ENCODE measurements at places on chromosomes 12 and 14.

DNA sequence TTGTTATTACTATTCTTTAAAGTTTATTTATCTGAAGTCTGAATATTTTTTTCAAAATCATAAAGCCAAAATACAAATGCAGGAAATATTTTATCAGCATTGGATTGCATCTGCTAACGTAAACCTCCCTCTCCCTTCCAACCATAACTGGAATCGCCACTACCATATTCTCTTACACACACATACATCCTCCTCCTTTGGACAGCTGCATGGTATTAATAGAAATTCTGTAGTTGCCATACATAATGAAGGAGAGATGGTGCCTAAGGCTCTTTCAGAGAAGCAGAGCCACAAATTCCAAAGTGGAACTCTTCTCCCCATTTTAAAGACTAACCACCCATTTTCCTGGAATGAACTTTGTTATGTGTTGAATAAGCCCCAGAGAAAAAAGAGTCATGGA, 352.7 kb downstream of the MDGA2 start:
- no peak for DNase-seq

- DNase-seq: no peak
Measured at GRCh38 chr12:122089077-122089476, 10.5 kb downstream of the MLXIP start.

DNA sequence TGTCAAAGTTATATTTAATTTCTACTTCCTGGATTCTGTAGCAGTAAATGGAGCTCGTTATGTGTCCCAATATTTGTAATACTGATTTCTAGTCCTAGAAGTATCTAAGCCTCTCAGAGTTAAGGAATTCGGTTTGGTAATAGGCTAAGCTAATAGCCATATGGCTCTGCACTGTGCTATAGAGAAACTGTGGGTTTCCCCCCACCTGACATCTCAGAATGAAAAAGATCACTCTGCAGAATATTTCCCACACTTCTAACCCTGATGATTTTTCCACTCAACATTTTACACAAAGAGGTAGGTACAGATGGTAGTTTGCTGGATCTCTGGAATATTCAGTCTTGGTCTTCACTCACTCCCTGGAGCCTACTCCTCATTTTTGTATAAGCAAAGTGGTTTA, 71.2 kb downstream of the BORCS5 start:
- DNase-seq: no peak

DNA sequence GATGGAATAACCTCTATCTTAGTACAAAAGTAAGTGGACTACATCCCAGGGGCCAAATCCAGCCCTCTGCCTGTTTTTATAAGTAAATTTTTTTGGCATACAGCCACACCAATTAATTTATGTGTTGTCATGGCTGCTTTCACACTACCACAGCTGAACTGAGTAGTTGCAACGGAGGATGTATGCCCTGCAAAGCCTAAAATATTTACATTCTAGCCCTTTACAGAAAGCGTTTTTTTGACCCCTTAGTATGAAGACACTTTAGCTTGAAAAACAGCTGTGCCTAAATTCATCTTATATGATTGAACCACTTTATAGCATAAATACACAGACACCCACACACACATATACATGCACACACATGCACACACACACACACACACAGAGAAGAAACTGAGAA, 501.6 kb downstream of the EGLN3 start:
- DNase-seq: no peak

- no peak for DNase-seq
Measured at GRCh38 chr14:59803052-59803540, 67.5 kb downstream of the RTN1 start.

GRCh38 chr14:28671425-28671824, 95.2 kb upstream of the FOXG1 start:
- no peak for DNase-seq

DNA sequence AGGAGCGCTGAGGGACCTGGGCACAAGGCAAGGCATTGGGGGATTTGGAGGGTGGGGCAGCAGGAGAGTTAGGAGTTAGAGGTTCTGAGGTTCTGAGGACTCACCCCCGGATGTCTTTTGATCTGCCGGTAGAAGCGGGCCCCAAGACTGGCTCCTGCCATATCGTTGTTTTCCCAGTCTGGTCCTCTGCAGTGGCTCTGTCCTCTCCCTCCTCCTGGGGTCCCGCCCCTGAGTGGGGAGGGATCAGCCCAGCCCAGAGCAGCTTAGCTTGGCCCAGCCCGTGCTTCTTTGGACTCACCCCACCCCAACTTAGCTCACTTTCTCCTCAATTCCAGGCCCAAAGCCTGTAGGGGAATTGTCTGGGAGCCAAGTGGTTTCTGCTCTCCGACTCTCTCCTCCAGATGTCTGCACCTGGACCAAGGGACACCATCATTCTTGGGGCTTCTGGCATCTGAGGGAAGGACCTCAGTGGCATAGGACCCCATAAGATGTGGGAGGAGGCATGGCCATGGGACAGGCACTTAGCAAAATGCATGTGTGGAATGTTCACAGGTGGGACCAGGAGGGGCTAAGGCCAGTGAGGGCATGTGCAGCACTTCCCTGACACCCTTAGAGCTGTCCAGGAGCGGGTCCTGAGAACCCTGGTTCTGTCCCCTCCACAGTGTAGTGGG, 7.5 kb downstream of the SHMT2 start:
- no peak for DNase-seq

DNA sequence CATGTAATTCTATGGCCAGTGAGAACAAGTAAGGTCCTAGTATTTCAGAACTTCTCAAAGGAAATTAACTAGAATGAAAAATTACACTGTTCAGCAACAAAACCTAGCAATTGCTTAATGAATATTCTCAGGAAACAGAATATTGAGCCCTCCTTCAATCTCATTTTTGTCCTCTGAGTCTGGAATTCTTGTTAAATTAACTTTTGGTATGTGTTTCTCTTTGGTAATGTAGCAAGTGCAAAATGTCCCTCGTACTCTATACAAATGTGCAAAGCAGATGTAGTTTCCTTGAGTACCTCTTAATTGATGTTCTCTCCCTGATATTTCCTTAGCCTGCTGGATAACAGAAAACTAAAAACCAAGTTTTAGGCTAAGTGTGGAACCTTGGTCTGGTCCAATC, 190.8 kb upstream of the CNOT2 start:
- DNase-seq: no peak

DNA sequence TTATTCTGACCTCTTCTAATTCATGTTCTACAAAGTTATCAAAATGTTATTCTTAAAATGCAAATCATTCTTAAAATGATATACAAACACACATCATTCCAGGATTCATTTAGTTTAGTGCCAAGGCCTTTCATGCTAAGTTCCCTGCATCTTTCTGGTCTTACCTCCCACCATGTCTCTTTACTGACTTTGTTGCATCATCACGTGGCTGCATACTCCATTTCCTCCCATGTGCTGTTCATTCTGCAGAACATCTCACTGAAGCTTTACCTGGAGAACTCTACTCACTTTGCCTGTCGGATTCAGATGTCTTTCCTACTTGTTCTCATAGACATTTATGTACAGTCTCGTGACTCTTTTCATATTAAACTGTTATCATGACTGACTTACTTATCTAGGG, 278.1 kb downstream of the RAD51B start:
- DNase-seq: no peak

DNA sequence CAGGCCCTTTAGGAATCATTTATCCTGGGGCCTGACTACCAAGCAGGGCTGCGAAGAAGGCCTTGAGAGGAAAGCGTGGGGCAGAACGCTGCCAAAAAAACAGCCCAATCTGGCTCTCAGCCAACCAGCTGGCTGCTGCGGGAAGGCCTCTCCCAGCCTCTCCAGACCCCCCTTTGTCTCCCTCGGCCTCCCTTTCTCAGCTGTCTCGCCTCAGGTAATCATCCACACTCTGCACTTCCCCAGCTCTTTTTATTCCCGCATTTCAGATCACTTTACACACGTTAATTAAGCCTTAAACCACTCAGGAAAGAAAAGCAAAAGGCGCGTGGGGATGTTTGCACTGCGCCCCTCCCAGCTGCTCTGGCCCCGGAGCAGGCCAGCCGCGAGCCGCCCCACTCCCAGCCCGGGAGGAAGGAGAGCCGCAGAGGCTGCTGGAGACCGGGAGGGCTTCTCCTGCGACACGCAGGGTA, 208.2 kb upstream of the FOXN3 start:
- DNase-seq: no peak

GRCh38 chr12:63064080-63064479, 86.9 kb downstream of the AVPR1A start:
- no peak for DNase-seq

GRCh38 chr14:68685419-68686204, 107.3 kb downstream of the ZFP36L1 start:
- peak; percentile 53 for DNase-seq

GRCh38 chr14:88154926-88155325, 150.0 kb downstream of the GPR65 start:
- DNase-seq: no peak

DNA sequence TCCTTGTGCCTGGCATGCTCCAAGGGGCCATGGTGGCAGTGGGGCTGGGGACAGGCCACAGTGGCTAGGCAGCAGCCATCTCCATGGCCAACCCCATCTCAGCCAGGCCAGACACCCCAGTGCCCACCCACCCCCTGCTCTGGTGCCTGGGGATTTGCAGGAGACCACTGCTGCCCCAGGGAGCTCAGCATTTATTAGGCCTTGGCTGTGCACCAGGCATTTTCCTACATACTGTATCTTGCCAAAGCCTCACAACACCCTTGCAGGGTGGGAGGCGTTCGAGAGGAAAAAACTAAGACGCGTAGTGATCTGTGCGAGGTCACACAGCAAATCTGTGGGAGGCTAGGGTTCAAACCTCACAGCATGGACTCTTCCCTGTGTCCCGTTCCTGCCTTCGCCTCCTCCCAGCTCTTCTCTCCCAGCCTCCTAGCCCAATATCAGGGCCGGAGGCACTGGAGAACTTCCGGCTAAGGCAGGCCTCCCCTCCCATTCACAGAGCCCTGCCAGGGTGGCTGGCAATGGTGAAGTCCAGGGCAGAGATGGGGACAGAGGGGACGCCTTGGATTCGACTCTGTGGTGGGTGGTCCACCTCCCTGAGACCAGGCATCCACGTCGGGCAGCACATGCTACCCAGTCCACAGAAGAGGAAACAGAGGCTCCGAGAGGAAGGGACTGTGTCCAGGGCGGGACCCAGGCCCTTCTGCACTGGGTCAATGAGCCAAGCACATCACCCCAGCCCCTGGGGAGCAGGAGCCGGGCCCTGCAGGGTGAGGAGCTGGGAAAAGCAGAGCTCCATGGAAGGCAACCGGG, 57.4 kb downstream of the FAM222A start:
- no peak for DNase-seq

GRCh38 chr14:21300892-21301291, 21.0 kb downstream of the RPGRIP1 start:
- no peak for DNase-seq

DNA sequence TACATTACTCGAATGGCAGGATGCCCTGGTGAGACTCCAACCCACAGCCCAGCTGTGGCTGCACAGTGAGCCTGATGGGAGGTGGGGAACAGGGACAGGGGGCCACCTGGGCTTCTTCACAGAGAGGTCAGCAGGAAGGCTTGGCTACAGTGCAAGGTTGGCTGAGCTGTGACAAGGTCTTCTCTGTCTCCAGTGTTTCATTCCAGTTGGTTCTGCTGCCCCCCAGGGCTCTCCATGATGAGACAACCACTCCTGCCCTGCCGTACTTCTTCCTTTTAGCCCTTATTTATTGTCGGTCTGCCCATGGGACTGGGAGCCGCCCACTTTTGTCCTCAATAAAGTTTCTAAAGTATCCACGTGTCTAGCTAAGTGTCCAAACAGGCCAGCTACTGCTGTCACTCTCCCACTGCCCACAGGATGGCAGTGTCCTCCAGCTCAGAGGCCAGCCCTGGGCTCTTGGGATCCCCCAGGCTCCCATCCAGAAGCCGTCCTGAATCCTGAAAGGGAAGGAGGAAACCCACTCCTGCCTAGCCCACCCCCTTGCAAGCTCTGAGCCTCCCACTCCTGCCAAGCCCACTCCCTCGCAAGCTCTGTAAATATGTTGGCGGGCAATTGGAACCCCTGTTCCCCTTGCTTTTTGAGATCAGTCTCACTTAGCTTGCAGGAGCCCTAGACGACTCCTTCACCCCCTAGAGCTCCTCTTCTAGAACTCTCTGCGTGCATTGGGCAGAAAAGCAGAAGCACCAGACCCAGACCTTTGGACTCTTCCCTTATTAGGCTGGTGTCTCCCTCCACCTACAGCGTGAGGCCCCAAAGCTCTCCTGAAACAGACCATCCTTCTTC, 5.4 kb downstream of the C1QL4 start:
- DNase-seq: no peak

GRCh38 chr14:54175298-54175942, 218.8 kb upstream of the BMP4 start:
- peak; percentile 92 for DNase-seq

- DNase-seq: no peak
Measured at GRCh38 chr14:77989441-77989991, 180.7 kb upstream of the NRXN3 start.

DNA sequence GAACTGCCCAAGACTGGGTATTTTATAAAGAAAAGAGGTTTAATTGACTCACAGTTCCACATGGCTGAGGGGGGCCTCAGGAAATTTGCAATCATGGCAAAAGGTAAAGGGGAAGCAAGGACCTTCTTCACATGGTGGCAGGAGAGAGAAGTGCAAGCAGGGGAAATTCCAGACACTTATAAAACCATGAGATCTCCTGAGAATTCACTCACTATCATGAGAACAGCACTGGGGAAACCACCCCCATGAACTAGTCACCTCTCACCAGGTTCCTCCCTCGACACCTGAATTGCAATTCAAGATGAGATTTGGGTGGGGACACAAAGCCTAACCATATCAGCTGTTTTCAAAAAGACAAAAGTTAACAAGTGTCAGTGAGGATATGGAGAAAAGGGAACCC, 112.6 kb downstream of the FOXA1 start:
- no peak for DNase-seq

DNA sequence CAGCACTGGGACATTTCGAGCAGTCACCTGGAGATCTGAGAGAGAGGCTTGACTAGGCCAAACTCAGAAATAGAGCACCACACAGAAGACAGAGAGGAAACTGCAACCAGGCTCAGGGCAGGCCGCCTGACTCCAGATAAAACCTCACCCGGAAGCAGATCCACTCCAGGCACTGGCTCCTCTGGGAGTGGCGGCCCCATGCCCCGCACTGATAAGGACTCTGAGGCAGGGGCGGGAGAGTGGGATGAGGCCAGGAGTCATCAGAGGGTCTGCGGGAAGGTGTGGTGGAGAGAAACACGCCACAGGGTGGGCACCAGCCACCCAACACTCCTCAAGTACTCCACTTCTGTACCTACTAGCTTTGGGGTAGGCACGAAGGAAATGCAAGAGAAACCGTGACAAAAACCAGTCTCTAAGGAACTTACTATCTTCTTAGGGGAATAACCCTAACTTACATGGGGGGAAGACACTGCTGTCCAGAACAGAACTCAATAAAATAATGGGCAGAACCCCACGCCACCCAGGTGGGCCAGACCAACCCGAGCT, 71.3 kb downstream of the CHGA start:
- DNase-seq: no peak

DNA sequence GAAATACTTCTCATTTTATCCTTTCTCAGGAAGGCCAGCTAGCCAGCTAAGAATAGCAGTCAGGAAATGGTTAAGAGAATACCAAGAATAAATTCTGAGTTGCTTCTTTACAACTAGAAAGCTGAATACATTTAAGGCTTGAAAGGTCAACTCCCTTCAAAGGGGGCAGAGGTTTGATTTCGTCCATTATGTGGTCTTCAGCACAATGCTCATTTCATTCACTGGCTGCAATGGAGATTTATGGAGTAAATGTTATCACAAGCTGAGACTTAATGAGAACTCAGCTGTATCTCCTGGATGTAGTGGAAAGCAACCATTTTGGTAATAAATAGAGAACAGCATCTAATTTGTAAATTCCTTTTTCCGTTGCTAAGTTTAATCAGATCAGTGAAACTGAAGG, 265.0 kb upstream of the FKBP4 start:
- DNase-seq: no peak

- DNase-seq: no peak
Measured at GRCh38 chr12:132413931-132414588, 75.9 kb upstream of the FBRSL1 start.

Measured in LoVo (cell line).